ENCODE measurements at places on chromosomes 1 and 21.

GRCh38 chr21:32861866-32862265 is 90.3 kb upstream of the PAXBP1 start:
- DNase-seq: no peak

DNA sequence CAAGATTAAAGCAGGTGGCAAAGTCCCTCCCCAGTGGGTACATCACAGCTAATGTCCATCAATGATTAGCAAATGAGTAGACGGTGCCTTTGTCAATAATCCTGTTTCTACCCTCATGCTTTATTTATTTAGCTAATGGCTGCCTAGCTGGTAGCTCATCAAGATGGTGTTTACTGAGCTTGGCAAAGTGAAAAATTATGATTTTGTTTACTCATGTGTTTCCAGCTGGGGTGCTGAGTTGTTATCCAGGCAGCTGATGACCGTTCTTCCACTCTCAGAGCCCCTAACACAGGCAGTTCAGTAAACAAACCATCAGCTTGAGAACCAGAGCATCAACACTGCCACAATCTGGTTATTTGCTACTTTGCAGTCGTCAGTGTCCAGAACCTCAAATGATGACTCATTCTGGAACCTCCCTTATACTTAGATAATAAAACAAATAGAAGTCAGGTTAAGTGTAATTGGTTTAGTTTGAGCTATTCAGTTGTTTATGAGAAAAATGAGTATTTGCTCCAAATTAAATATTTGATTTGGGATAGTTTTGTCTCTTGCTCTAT is 163.9 kb downstream of the ST6GALNAC5 start:
- DNase-seq: no peak

- DNase-seq: no peak
These were observed 32.7 kb downstream of the HSD17B7 start for GRCh38 chr1:162823231-162823630.

GRCh38 chr1:196063294-196063693 is 544.9 kb downstream of the KCNT2 start:
- no peak for DNase-seq

GRCh38 chr1:172224871-172225270 is 195.6 kb upstream of the C1orf105 start:
- DNase-seq: no peak

GRCh38 chr1:177239792-177240191 is 69.0 kb downstream of the BRINP2 start:
- DNase-seq: no peak

GRCh38 chr1:245686006-245686405 is 531.2 kb downstream of the KIF26B start:
- DNase-seq: no peak

- DNase-seq: no peak
These were observed 442 bp upstream of the CSMD2 start for GRCh38 chr1:34165422-34165921.

DNA sequence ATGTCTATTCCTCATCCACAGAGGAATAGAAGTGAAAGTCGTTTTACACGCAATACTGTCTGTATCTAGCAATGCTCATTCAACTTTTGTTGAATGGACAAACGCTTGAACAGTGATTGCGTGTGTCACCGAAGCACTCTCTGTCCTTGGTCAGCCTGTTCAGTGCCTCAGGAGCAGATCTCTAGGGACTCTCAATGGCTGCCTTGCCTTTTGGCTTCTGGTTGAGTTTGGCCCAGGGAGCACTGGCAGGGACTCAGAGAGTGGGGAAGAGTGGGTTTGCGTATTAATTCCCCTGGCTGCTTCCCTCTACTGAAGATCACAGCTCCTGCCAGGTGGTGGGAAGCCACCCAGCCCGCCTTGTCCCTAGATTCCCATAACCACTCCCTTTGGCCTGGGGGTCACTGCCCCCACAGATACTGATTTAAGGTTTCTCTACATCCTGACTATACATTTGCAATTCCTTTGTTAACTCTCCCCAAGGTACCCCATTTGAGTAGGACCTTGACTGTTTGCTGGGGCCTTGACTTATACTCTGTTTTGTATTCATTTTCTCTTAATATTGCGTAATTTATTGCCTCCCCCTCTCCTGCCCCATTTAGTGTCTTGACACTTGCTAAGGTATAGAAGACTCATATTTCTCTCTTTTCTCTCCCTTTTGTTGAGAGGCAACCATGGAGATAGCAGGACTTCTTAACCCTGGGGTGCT is 61.7 kb upstream of the USP24 start:
- DNase-seq: no peak

DNA sequence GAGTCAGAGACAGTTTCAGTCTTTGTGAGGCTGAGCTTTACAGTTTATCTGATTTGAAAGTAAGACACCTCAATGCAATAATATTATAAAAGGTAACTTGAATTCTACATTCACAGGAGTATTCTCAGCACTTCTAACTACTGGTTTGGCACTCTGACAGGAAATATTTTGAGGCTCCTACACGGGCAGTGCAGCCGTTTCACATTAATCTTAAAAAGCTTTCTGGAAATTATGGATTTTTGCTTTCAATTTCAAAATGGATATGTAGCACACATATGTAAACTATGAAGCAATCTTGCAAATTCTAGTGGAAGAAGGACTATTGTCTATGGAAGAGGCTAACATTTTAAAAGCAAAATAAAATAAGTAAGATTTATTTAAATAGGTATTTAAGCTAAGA is 262.9 kb upstream of the SNX7 start:
- no peak for DNase-seq

- no peak for DNase-seq
These were observed 574.1 kb downstream of the PTPRU start for GRCh38 chr1:29810121-29811120.

DNA sequence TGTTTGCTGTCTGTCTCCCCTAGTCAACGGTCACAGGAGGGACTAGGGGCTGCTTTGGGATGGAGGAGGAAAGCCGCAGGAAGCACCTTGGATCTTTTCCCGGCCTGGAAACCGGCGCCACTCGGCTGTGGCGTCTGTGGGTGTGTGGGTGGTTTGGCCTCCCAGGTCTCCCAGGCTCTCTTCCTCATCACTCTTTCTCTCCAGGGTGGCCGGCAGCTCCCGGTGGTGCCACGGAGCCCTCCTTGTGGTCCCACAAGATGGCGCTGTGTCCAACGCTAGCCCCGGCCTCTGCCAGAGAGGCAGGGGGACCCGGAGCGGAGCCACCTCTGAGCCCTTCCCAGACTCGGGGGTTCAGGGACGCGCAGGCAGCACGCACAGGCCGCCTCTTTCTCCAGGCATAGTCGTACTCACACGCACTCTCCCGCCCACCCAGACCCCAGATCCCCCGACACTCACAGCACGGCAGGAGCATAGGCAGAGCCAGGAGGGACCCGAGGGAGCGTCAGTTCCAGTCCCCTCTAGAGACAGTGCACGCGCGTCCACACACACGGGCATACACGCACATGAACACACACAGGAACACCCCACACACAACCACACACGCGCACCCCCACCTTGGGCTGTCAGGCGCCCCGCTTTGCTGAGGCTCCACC is 31.2 kb downstream of the CDCP2 start:
- DNase-seq: peak; percentile 25

GRCh38 chr1:62111084-62111483 is 83.6 kb upstream of the L1TD1 start:
- no peak for DNase-seq

GRCh38 chr1:11383553-11384169 is 95.3 kb upstream of the DISP3 start:
- DNase-seq: no peak

DNA sequence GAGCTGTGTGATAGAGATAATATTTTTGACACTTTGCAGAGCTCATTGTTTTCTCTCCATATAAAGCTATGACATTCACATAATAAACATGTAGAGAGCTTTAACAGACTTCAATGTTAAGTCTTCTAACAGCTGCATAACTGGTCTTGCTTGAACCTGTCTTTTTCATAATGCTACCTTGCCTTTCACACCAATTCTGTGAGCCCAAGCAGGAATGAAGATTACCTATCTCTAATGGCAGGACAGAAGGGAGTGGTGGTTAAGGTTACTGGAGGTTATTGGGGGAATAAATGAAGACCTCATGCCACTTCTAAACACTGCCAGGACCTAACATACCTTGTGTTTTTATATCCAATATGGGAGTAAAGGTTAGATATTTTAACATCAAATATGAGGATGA is 2.3 kb upstream of the CD55 start:
- DNase-seq: no peak

GRCh38 chr1:38009088-38009840 is 3.3 kb upstream of the UTP11 start:
- DNase-seq: no peak

DNA sequence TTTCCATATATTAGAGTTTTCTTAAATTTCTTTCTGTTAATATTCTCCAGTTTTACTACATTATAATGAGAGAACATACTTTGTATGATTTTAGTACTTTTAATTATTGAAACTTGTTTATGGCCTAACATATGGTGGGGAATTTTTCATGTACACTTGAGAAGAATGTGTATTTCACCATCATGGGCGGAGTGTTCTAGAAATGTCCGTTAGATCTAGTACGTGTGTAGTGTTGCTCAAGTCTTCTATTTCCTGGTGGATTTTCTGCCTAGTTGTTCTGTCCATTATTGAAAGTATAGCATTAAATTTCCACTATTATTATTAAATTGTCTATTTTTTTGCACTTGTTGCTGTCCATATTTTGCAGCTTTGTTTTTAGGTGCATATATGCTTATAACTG is 64.0 kb upstream of the RGS21 start:
- DNase-seq: no peak

DNA sequence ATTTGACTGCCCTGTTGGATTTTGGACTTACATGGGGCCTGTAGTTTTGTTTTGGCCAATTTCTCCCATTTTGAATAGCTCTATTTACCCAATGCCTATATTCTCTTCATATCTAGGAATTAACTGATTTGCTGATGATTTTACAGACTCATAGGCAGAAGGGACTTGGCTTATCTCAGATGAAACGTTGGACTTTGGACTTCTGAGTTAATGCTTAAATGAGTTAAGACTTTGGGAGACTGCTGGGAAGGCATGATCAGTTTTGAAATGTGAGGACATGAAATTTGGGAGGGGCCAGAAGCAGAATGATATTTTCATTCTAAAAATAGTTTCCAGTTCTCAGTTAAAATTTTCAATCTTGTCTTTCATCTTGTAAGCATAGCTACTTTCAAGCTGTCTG is 222.3 kb downstream of the COP1 start:
- DNase-seq: no peak

GRCh38 chr1:151960780-151961513 is 32.7 kb downstream of the S100A10 start:
- no peak for DNase-seq

GRCh38 chr1:165284454-165284853 is 72.1 kb downstream of the LMX1A start:
- DNase-seq: no peak

DNA sequence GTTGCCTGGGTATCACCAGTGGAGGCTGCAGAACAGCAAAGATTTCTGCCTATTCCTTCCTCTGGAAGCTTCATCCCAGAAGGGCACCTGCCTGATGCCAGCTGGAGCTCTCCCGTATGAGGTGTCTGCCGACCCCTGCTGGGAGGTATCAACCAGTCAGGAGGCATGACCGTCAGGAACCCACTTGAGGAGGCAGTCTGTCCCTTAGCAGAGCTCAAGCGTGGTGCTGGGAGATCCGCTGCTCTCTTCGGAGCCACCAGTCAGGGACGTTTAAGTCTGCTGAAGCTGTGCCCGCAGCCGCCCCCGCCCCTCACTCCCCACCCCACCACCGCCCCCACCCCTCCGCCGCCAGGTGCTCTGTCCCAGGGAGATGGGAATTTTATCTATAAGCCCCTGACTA is 23.1 kb upstream of the HFM1 start:
- DNase-seq: no peak

- no peak for DNase-seq
These were observed 316.9 kb upstream of the CXADR start for GRCh38 chr21:17195976-17196375.

DNA sequence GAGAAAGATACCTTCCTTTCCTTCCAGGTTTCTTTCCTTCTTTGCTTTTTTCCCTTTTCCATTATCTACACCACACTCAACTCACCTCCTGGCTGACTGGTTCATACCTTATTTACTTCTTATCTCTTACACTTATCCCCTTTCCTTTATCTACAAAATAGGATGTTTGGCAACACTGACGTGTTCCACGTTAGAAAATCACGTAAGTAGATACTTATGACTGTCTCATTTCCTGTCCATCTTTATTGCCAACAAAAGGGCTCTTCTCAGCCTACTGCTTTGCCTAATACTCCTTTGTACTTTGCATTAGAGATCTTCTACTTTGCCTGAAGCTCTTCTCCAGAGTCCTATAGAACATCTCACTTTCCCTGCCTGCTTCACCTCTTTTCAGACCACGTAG is 25.1 kb downstream of the SYNJ1 start:
- DNase-seq: no peak

- no peak for DNase-seq
These were observed 93.2 kb upstream of the TNFSF4 start for GRCh38 chr1:173300061-173301044.

- no peak for DNase-seq
These were observed 125.8 kb upstream of the HOOK1 start for GRCh38 chr1:59688976-59689375.

GRCh38 chr1:8731162-8731561 is 86.3 kb downstream of the RERE start:
- no peak for DNase-seq

DNA sequence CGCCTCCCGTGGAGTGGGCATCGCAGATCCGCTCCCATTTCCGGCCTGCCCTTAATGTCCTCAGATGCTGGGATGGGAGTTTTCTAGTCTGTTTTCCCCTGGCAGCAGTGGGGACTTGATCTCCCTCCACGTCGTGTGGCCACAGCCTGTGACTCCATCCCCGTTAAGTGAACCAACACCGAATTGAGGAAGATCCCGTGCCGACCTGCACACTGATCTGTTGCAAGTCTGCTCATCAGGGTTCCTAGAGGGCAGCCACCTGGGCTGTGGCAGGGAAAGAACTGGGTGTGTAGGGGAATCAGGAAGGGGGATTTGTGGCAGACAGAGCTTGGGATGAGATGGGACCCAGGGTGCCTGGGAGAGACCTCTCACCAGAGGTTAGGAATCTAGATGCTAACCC is 23.3 kb upstream of the CDK18 start:
- no peak for DNase-seq

DNA sequence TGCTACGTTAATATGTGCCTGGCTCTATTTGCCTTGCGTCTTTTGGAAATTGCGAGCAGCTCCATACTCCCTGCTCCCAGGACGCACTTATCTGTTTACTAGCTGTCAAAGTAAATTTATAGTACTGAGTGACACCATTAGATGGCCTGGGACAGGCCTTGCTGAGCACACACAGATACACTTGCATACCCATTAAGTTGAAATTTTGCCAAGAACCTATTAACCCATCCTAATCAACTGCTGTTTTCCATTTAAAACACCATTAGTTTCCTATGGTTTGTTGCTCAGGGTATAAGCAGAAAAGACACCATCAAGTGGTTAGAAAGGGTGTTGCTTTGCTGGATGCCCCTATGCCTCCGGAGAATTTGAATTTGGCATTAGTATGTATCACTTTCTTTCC is 187.3 kb downstream of the SLC44A5 start:
- DNase-seq: no peak
